ENCODE measurements at places on chromosomes 5 and 9. TPM values are rescaled to one million over a fixed set of nuclear protein-coding genes. Genes with fewer than 3 reads are reported as not detected.

The SPINK13 gene
- total RNA-seq = not detected

The PCAT7 gene
- total RNA-seq = not detected

The OR1J2 gene
- not detected for total RNA-seq

The TXNDC8 gene
- not detected for total RNA-seq

The F12 gene
- 1.0 TPM for total RNA-seq

The SH2D3C gene
- 0.08 TPM for total RNA-seq

The PGM5 gene
- total RNA-seq = 0.39 TPM

The ABO gene
- not detected for total RNA-seq

The IL13 gene
- total RNA-seq = not detected

The HAND1 gene
- total RNA-seq = not detected

The DMGDH gene
- total RNA-seq = 1.2 TPM

The FOXD4L6 gene
- total RNA-seq = 1.4 TPM

The HSPA9 gene
- 161 TPM for total RNA-seq

The MACIR gene
- total RNA-seq = 4.6 TPM

The SOX30 gene
- not detected for total RNA-seq

The CARD6 gene
- total RNA-seq = 6.3 TPM

The RANBP17 gene
- total RNA-seq = 4.4 TPM

The SLC25A25 gene
- total RNA-seq = 15.6 TPM

The PCDHAC1 gene
- total RNA-seq = 0.26 TPM

The MAMDC2 gene
- 2.6 TPM for total RNA-seq

The ANKRD18B gene
- under 0.01 TPM for total RNA-seq

The FCN2 gene
- not detected for total RNA-seq
